ENCODE measurements at places on chromosomes 7 and 10.

GRCh38 chr7:16060502-16060901, 360.8 kb downstream of the CRPPA start:
- no peak for DNase-seq

DNA sequence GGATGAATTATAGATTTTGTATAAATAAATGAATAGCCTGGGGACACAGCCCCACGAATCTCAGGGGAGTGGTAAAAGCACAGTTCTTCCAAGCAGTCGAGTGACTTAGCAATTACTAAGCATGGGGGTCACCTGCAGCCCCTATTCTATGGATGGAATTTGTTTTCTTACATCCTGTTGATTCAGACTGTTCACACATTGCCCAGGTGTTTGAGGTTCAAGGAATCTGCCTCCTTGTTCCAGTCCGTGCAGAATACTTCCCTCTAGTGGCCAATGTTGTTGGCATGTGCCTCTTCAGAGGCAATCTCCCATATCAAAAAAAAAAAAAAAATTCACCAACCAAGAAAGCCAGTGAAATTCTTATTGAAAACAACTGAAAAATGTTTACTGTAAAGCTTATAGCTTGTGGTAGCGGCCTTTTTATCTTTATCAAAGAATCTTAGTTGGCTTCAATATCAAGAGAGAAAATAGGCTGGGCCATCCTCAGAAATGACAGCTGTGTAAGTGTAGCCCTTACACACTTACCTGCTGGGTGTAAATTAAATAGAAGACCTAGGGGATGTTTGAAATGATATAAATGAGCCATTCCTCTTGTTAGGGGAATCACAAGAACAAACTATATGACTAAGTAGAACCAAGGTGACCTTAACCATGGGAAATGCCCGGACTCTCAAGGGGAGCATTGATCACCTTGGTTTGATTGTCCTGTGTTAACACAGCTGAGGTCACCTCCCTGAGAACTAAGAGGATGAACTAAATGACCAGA, 7.8 kb downstream of the LIPM start:
- DNase-seq, result no peak

- DNase-seq, result no peak
Observed at GRCh38 chr7:20895563-20895962, 108.9 kb upstream of the SP8 start.

GRCh38 chr7:137404660-137405317, 61.3 kb upstream of the PTN start:
- no peak for DNase-seq

DNA sequence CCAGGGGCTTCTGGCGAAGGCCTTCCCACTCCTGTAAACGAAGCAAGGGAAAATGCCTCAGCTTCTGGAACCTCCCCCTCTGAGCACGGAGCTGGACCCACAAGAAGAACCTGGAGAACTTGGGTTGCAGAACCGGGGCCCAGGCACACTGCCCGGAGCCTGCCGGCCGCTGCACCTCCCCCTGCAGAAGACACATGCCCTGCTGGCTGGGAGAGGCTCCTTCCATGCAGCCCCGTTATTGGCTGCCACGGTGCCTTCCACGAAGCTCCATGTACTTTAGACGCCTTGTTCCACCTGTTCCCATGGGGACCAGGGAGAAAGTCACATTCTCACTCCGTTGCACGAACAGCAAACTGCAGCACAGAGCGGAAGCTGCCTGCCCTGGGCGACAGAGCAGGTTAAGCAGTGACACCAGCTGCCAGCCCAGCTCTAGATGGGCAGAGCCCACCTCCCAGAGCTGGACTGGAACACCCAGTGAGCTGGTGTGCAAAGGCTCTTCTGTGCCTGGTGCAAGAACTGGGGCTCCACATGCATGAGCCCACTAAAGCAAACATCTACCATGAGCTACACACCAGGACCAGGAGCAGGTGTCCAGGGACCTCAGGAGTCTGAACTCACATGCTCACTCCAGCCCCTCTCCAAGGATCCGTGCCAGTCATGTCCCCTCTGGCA, 70.1 kb downstream of the TNS3 start:
- no peak for DNase-seq

DNA sequence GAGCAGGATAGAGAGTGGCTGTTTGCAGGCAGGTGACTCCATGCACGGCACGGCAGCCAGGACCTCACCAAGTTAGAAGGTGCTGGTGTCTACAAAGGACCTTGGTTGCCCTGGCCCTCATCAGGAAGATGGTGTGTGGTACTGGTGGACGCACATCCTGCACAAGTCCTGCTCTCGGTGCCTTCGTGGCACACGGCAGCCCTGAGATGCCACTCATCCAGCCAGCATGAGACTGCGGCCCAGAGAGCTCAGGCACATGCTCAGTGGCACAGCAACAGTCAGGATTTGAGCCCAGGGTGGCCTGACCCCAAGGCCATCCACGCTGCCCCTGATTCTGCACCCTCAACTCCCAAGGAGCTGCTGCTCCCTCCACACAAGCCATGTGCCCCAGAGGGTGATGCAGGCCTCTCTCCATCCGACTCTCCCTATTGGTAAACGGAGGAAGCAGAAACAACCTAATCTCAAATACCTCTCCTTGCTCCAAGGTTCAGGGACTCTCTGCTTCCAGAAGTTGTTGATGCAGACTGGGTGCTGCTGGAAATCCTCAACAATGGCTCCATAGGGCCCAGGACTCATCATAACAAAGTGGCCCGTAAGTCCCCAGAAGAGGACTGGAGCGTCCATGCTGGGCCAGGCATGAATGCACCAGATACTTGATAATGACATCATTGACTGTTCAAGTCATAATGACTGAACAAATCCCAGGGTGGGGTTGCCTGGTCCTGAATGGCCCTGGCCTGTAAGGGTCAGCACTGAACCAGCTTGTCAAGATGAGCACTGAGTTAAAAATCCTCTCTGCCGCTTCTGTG, 93.6 kb downstream of the ARHGAP22 start:
- DNase-seq, result no peak

GRCh38 chr7:112383671-112384417, 66.4 kb upstream of the IFRD1 start:
- no peak for DNase-seq

GRCh38 chr10:65565246-65565645, 1360.6 kb upstream of the LRRTM3 start:
- no peak for DNase-seq

DNA sequence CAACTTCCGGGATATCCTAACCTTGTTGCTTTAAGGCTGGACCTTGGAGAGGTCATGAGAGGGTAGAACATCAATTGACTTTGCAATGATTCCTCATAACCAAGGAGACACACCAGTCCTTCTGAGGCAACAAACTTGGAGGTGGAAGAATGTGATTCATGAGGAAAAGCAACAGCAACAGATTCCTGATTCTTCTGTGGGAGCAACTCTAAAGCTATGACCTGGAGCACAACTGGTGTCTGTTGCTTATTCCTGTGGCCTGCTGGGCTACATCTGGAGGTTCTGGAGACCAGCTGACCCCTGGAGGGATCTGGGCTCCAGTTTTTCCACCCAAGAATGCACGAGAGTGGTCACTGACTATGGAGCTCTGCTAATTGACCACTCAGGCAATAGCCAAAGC, 116.6 kb downstream of the CREB5 start:
- DNase-seq, result no peak

GRCh38 chr7:27186668-27187474, 1.8 kb upstream of the HOXA11 start:
- DNase-seq, result no peak

- DNase-seq, result no peak
Observed at GRCh38 chr10:79234391-79235315, 112.6 kb upstream of the PPIF start.

DNA sequence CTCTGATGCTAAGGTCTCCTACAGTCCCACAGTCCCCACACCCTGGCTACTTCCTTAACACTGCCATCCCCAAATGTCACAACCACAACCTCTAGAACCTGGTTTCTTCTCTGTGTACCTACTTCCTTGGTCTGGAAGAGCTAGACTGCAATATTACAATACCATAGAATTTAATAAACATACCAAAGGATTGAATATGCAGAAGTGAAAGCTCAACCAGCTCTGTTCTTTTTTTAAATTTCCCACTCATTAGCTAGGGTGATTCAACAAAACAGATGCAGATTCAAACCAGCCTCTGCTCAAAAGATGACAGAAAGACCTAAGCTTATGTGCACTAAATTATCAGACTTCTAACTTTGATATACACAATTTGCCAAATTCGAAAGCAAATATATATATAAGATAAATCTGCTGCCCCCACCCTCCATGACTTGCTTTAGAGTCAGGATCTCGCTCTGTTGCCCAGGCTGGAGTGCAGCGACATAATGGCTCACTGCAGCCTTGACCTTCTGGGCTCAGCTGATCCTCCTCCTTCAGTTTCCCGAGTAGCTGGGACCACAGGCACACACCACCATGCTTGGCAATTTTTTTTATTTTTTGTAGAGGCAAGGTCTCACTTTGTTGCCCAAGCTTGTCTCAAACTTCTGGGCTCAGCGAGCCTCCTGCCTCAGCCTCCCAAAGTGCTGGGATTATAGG, 212.6 kb downstream of the CHCHD3 start:
- no peak for DNase-seq

DNA sequence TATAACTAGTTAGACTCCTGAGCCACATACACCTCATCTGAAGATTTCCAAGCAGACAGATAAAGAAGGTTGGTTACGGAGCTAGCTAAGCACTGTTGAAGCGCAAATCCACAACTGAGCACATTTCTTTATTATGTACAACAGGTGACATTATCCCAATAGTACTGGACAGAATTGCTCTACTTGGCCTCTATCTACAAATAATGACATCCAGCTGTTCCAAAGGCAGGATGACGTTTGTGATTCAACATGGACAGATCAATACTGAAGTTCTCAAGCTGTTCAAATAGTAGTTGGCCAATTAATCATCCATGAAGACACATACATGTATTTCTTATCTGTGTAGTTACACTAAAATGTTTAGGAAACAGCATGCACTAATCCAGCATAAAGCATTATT, 101.0 kb downstream of the UBE2H start:
- no peak for DNase-seq

DNA sequence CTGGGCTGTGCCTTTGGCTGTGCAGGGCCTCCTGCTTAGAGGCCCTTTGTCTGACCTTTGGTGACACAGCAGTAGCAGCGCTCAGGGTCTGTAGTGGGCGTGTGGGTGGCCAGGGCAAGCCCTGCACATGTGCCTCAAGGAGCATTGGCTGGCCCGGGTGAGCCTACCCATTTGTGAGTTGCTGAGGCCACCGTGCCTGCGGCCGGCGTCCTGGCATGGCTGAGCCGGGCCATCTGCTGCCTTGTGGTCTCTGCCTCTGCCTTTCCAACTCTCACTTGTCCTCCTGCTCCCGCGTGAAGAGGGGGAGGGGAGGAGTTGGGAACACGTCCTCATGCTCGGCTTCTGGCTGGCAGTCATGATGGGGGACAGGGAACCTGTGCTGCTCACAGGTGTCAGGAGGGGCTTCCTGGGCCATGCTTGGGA, 9.2 kb upstream of the ORAI2 start:
- DNase-seq, result no peak

- DNase-seq, result no peak
Observed at GRCh38 chr7:28758186-28758585, 199.9 kb downstream of the TRIL start.

- DNase-seq, result no peak
Observed at GRCh38 chr7:133355822-133356221, 102.9 kb downstream of the EXOC4 start.

DNA sequence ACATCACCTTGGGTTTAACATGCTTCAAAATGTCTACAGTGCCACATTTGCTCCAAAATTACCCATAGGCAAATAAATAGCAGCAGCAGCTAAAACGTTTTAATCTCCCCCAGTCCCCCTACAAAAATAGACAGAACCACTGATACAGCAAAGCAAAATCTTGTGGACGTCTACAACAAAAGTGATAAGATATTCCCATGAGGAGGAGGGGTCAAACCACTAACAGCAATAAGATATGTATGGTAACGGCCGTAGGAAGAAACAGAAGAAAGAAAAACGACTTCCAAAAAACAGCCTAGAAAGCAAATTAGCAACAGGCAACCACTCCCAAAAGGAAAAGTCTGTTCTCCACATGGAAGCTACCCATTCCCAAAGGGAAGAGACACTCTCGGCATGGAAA, 34.5 kb upstream of the ST8SIA6 start:
- DNase-seq, result no peak

DNA sequence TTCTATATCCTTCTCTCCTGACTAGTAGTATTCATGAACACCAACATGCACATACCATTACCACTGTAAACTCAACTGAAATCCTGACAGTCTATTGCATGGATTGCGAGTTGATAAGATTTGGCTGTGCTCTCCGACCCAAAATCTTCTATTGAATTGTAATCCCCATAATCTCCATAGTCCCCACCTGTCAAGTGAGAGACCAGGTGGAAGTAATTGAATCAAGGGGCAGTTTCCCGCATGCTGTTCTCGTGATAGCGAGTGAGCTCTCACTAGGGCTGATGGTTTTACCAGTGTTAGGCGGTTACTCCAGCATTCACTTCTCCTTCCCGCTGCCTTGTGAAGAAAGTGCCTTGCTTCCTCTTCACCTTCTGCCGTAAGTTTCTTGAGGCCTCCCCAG, 261.8 kb downstream of the PHF14 start:
- no peak for DNase-seq

DNA sequence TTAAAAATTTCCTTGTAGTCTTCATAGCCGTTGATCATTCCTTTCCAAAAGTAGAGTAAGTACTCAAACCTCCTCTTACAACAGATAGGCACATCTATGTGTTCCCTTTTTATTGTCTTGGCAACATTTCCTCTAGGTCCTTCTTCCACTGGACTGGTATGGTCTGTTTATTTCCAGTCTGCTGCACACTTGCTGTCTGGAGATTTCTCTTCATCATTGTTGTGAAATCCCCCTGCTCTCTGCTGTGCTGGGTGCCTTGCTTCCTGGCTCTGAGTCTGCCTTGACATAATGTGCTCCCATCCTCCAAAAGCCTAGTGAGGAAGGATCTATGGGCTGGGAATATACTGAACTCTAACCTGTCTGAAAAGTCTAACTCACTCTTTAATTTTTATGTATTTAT, 545.3 kb upstream of the VSTM2A start:
- no peak for DNase-seq

DNA sequence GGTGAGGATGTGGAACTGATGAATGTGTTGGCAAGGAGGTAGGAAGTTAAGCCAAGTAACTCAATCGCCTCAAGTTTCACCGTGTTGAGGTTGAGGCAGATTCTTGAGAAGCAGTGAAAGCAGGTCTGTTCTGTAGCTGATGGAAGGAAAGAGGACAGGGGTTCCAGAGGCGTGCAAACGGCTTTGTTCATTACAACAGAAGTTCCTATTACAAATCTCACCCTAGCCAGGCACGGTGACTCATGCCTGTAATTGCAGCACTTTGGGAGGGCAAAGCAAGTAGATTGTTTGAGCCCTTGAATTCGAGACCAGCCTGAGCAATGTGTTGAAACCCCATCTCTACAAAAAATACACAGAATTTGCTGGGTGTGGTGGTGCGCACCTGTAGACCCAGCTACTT, 36.9 kb upstream of the PTF1A start:
- DNase-seq, result no peak

- no peak for DNase-seq
Observed at GRCh38 chr10:29102233-29102632, 186.6 kb upstream of the LYZL1 start.

DNA sequence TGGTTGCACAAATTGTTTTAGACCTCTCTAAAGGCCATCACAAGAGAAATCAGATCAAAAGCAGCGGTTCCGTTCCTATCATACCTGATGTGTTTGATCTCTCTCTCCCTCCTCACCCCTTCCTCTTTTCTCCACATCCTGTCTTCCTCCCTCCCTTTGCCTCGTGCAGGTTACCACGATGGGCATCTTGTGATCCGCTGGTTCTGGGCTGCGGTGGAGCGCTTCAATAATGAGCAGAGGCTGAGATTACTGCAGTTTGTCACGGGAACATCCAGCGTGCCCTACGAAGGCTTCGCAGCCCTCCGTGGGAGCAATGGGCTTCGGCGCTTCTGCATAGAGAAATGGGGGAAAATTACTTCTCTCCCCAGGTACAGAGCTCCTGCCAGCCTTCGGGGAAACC, 28.5 kb upstream of the STK17A start:
- no peak for DNase-seq

All from anterior cingulate cortex (tissue), 58 donors.